Caco-2 (cell line): ENCODE measurements at places on chromosomes 6 and 20. TPM values are rescaled to one million over a fixed set of nuclear protein-coding genes. Genes with fewer than 3 reads are reported as not detected.

The ZNF391 gene
- 5.0 TPM in 2 replicates for total RNA-seq

The FAM83C gene
- 0.09 TPM in 1 of 2 replicates, not detected in the other for total RNA-seq

GRCh38 chr6:116298973-116299372 is 19.2 kb upstream of the TSPYL1 start:
- no peaks in the 10 kb centered on the region for H3K36me3 ChIP-seq
- no peak overlapping the region for H3K27ac ChIP-seq
- H3K4me3 ChIP-seq, result no peak overlapping the region

GRCh38 chr6:79064635-79065034 is 13.4 kb downstream of the PHIP start:
- H3K27me3 ChIP-seq, result no peaks in the 10 kb centered on the region
- H3K36me3 ChIP-seq, result no peaks in the 10 kb centered on the region; the same call in 1 of the 2 replicates
- H3K4me1 ChIP-seq, result no peaks in the 10 kb centered on the region
- DNase-seq, result no peak

DNA sequence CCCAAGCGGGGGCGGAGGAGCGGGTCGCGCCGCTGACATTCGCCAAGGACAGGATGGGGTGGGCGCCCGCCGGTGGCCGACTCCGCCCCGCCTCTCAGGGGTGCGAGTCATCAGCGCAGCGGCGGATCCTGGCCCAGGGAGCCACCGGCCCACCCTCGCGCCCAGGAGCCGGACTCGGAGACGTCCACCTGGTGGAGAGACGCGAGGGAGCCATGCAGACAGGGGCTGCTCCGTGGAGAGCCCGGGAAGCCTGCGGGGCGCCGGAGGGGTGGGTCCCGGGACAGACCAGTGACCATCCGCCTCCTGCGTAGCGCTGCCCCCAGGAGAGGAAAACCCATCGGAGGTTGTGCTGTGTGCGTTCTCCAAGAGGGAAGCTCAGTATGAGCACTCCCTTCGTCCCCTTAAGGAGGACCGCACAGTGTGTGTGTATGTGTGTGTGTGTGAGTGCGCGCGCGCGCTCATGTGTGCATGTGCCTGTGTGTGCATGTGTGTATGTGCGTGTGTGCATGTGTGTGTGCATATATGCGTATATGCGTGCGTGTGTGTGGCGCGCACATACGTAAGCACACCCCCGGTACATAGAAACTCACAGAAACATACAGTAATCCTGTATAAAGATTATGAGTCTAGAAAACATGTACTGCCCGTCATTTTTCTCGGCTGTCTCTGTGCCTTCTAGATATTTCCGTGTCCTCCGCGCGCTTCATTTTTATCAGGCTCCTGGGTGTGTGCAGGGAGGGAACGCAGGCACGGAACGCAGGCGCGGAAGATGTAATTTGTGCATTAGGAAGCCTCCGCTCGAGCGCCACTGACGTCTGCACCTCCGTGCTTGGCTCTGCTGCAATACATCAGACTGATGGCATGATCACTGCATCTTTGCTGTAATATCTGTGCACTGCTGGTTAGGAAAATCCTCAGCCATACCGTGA is 158.9 kb downstream of the TBXT start:
- no peak for DNase-seq
- H3K4me3 ChIP-seq, result no peak overlapping the region
- no peaks in the 10 kb centered on the region for H3K36me3 ChIP-seq
- no peaks in the 10 kb centered on the region for H3K27me3 ChIP-seq

DNA sequence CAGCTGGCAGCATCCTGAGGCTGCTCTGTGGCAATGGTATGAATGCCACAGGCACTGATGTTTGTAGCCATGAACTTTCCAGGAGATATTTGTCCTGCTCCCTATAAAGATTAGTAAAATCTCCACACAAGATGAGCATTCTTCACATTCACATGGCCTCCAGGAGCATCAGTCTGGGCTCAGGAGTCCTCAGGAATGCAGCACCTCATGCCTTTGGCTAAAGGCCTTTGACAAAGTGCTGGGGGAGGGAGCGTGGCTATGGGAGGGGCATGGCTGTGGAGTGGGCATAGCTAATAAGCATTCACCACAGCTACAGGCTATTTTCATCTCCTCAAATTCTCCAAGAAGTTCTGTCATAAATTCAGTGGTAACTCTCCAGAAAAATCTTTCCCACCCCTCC is 90.5 kb upstream of the LY86 start:
- no peaks in the 10 kb centered on the region for H3K36me3 ChIP-seq
- no peaks in the 10 kb centered on the region for H3K4me1 ChIP-seq
- H3K27me3 ChIP-seq, result no peaks in the 10 kb centered on the region
- no peak overlapping the region for H3K4me3 ChIP-seq
- DNase-seq, result no peak
